ENCODE measurements at places on chromosomes 3 and 15. TPM values are rescaled to one million over a fixed set of nuclear protein-coding genes. Genes with fewer than 3 reads are reported as not detected.

GRCh38 chr3:126521122-126521891 is 2.6 kb upstream of the CHST13 start:
- peaks cover 4% of the 10 kb centered on the region for H3K27me3 ChIP-seq
- no peak overlapping the region for H3K4me3 ChIP-seq
- no peaks in the 10 kb centered on the region for H3K36me3 ChIP-seq
- no peak overlapping the region for H3K27ac ChIP-seq
- peaks cover 14% of the 10 kb centered on the region for H3K4me1 ChIP-seq

- no peak overlapping the region for H3K27ac ChIP-seq
- H3K4me3 ChIP-seq, result no peak overlapping the region
- H3K4me1 ChIP-seq, result no peaks in the 10 kb centered on the region
- no peak for DNase-seq
- H3K36me3 ChIP-seq, result peaks cover 50% of the 10 kb centered on the region
Measured at GRCh38 chr15:39998511-39999077, 40.4 kb downstream of the SRP14 start.

Gene TNFSF10
- polyA plus RNA-seq, result 21.3 TPM

Gene PPM1L
- 2.4 TPM for polyA plus RNA-seq

GRCh38 chr3:137010137-137010536 is 52.4 kb downstream of the IL20RB start:
- no peak overlapping the region for H3K4me3 ChIP-seq
- no peaks in the 10 kb centered on the region for H3K4me1 ChIP-seq
- H3K36me3 ChIP-seq, result no peaks in the 10 kb centered on the region

Data from adrenal gland (tissue), 19 donors.